ENCODE measurements at places on chromosomes 4 and X.

DNA sequence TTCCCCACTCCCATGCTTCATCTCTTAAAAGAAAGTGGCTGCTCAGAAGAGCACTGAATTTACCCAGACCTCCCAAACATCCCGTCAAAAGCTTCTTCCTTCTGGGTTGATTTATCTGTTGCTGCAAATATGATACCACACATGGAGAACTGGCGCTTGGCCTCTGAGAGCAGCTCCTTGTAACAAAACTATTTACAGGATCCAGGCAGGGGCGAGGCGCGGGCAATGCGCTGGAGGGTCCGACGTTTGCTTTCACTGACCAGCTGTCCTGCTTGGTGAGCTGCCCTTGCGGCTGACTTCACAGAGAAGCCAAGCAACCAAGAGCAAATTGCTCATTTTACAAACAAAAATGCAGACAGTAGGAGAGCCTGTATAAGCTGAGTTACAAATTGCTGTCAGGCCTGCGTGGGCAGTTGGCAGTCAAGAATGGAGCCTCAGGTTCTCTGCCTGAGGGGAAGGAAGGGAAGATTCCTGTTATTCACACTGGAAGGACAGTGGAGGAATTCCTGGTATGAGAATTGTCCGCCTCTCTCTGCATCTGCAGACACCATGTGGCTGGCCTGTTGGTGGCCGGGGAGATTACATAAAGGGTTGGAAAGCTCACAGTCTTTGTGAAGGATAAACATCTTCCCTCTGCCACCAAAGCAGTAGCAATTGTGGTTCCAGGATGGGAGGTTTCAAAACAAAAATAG, 192.2 kb upstream of the LEF1 start:
- peak; percentile 6 for DNase-seq

GRCh38 chr4:8185295-8185694, 13.8 kb upstream of the SH3TC1 start:
- DNase-seq = no peak

- DNase-seq = no peak
Measured at GRCh38 chr4:180587379-180587778, 1655.8 kb upstream of the TENM3 start.

DNA sequence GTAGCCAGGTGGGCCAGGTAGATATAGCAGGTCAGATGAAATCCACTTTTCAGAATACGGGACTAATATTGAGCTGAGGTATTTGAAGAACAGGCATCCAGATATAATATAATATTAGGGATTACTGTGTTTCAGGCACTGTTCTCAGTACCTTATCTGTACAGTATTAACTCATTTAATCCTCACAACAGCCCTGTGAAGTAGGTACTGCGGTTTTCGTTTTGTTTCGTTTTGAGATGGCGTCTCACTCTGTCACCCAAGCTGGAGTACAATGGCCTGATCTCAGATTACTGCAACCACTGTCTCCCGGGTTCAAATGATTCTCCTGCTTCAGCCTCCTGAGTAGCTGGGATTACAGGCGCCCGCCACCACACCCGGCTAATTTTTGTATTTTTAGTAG, 129.6 kb downstream of the IL1RAPL2 start:
- DNase-seq = no peak

All from amniotic stem cell (primary cell).